ENCODE measurements at places on chromosomes 12 and 14. TPM values are rescaled to one million over a fixed set of nuclear protein-coding genes. Genes with fewer than 3 reads are reported as not detected.

Gene ZC2HC1C
- total RNA-seq, result 0.90 TPM

Gene CIROP
- total RNA-seq, result 0.06 TPM

Gene ARHGEF40
- 46.0 TPM for total RNA-seq

Gene KIF21A
- total RNA-seq, result 42.1 TPM

Gene SLC35F4
- total RNA-seq, result not detected

Data from neural progenitor cell (in vitro differentiated cells).